AG08395 (cell line): ENCODE measurements at places on chromosomes 13 and 19.

DNA sequence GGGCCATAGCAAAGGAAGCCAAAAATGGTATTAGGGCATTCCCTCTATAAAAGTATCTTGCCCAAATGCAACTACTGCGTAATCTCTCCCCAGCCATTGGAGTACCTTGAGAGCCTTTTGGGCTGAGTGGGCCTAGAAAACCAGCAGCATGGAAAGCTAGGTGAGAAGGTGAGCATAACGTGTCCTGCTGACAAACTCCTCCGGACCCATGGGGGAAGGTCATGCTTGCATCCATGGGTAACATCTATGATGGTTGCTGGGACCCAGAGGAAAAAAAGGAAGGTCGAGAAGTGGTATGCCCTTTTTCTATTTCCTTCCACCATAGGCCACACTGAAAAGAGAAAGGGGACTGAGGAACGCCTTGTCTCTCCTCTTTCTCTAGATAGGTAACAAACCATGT lies 57.4 kb downstream of the ZNF728 start:
- no peak for DNase-seq

GRCh38 chr13:33109271-33109697 lies 93.1 kb downstream of the KL start:
- DNase-seq, result peak; percentile 28

DNA sequence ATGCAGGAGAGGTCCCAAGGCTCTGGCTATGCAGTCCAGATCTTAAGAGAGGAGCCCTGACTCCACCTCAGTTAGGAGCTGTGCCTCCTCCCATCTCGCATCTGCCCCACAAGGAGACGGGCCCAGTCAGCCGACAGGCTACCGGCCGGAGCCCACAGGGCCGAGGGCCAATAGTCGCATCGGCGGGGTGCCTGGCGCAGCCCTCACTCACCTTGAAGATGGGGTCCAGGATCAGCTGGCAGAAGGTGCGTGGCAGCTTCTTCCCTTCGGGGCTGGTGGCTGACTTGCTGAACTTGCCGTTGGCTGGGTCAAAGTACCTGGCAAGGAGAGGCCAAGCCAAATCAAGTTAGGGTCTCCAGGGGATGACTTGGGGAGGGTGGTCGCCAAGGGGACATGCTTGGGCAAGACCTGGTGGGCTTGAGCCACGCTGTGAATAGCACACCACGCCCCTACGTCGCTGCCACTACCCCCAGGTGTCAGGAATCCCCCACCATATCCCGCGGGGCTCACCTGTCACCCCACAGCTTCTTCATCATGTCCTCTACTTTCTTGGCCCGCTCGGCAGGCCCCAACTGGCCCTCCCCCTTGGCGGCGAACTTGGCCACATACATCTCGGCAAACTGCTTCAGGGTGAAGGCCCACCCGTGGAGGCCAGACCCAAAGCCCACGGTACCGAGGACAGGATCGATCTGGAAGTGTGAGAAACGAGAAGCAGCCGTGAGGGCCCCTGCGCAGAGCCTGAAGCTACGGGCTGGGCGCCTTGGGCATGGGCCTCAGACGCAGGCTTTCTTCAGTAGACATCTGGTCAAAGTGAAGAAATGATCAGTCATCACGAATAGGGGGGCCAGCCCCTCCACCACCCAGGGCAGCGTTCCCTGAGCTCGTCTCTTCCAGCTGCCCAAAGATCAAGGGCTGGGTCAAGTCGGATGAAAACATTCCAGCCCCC lies 3.3 kb downstream of the EEF2 start:
- no peak for DNase-seq

DNA sequence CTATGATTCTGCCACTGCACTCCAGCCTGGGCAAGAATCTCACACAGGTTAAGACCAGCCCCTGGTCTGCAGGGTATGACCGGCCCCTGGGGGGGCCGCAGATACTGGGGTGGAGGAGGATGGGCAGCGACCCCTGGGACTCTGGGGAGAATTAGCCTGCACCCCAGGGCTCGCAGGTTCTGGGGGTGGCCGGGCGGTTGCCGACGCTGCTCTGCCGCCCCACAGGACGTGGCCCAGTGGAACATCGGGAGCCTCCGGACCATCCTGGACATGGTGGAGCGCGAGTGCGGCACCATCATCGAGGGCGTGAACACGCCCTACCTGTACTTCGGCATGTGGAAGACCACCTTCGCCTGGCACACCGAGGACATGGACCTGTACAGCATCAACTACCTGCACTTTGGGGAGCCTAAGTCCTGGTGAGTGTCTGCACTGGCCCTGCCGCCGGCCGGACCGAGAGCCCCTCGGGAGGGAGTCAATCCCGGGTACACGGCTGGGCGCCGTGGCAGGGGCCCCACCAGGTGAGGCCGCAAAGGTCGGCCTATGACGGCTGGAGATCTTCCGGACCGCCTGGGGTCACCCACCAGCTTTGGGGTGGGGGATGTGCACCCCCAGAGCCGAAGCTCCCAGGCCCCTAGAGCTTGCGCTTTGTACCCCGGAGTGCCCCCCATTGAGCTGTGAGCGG lies 78.5 kb downstream of the KDM4B start:
- no peak for DNase-seq

DNA sequence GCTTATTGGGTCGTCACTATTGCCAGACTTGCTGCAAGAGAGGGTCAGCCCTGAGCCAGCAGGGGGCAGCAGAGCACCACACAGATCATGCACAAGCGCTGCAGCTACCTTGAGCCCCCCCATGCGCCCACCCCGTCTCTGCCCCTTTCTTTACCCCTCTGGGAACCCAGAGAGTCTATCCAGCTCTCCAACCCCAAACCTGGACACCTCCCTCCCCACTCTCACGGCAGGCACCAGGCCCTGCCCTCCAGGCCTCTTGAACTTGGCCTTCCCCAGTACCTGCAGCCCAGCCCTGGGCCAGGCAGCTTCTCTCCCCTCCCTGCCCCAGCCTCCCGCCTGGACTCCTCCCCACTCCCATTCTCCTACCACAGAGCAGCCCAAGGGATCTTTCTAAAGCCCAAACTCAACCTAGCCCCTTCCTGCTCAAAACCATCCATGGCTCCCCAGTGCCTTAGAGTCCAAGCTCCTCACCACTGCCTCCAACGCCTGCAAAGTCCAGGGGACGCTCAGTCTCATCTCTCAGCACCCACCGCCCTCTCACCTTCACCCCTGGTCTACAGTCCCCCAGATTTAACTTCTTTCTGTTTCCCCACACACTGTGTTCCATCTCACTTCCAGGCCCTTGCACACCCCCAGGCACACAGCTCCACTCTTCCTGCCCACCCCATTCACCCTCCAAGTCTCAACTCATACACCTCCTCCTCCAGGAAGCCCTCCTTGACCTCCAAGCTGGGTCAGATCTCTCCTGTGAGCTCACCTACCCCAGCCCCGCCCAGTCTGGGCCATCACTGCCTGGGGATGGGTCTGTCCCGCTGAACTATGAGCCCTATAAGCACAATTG lies 9.4 kb upstream of the CEACAM16 start:
- DNase-seq, result peak; percentile 69

DNA sequence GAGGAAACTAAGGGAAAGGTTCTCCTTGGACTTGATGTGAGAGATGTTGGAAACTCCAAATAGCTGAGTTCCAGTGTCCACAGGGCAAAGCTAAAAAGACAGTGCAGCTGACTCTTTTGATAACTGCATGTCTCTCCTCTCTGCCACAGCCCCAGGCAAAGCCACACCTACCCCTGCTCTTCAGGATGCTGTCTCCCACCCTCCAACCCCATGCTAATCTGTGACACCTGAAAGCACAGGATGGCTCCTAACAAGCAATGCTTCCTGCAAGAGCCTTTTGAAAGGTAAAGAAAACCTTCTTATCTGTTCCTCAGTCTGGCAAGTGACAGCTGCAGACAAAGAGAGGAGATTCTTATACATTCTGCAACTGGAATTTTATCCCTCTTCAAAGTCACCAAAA lies 14.5 kb downstream of the SLC46A3 start:
- DNase-seq, result no peak

DNA sequence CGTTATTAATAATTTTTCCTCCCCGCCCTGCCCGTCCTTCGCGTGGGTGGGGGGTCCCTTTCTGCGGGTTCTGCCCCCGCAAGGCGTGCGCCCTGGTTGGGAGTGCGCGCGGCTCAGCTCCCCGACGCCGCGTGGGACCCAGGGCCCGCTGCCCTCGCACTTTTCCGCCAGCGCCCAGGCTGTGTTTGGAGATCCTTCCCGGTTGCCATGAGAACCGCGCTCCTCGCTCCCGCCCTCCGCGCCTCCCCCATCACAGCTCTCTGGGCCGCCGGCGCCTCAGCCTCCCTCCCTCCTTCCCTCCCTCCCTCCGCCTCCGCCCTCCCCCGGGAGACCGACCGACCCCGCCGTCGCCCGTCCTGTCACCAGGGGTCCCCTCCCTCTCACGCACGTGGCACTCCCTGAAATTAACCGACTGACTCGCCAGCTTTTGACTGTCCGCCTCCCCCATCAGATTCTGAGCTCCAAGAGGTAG lies 2.4 kb upstream of the SSBP4 start:
- peak; percentile 88 for DNase-seq

GRCh38 chr13:99522298-99522697 lies 21.0 kb downstream of the TM9SF2 start:
- DNase-seq, result peak; percentile 5

DNA sequence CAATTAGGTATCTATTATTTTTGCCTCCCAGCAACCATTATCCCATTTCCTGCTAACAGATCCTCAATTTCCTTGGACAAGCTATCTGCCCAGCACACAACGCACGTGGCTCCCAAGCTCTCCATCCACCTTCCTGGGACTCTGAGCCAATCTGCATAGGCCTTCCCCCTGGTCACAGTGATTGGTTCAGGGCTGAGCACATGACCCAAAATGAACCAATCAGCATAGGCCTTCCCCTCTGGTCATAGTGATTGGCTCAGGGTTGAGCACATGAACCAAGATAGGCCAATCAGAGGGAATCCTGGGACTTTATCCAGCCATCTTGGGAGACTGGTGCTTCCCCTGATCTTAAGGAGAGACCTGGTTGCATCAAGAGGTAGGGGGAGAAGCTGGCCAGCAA lies 5.8 kb downstream of the CPAMD8 start:
- no peak for DNase-seq

GRCh38 chr13:77784515-77784914 lies 87.0 kb downstream of the SLAIN1 start:
- no peak for DNase-seq

- DNase-seq, result peak; percentile 82
Measured at GRCh38 chr13:21657538-21657937, 13.3 kb upstream of the FGF9 start.

DNA sequence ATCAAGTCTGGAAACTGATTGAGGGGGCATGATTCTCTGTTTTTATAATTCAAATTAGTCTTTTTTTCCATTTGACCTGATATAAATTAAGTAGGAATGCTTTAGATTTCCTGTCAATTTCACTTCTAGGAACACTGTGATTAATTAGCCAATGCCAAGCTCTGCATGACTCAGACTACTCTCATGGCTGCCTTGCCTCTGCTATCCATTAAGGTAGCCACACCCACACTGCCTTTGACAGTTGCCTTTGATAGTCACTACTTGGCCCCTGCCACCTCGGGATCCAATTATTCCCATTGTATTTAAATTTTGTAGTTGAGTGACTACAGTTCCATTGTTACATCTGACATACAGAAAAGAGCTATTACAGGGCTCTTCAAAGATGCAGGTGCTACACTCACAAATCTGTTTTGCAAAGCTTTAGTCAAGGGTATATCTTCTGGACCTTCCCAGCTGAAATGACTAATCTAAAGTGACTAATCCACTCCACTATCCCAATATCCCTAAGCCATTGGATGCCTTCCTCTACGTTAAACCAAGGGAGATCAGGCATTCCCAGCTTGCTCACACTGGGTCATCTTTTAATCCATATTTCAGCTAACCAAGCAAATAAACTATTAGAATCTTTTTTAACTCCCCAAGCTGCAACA lies 1193.1 kb upstream of the MIR17HG start:
- no peak for DNase-seq

DNA sequence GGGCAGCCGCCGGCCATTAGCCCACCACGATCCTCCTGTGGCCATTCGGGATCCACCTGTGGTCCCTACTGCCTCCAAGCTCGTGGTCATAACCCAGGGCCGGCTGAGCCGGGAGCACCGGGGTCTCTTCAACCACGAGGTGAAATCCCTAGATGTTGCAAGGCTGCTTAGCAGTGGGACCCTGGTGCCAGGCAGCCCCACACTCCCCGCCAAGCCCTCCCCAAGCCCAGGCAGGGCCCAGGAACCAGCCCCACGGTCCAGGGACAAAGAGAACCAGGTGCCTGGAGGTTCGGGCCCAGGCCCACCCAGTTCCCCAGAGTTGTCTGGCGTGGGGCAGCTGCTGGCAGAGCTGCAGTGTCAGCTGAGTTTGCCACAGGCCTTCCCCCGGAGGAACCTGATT lies 3.4 kb upstream of the TMEM145 start:
- DNase-seq, result no peak

DNA sequence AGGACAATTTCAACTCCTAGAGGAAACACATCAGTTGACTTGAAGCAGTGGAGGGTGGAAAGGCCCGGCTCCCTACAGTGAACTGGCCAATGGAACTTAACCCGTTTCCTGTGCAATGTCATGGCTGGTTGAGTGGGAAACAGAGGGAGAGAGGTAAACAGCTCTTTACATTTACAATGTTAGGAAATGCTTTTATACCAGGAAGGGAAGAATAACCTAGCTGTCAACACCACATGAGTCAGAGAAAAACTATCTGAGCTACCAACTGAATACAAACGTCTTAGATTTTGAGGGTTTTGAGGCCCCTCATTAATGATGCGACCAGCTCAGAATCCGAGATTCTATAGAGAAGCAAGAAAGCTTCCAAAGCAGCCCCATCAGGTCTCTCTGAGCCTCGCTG lies 36.7 kb downstream of the CARD8 start:
- no peak for DNase-seq

GRCh38 chr13:51825165-51825592 lies 19.8 kb downstream of the TMEM272 start:
- no peak for DNase-seq

DNA sequence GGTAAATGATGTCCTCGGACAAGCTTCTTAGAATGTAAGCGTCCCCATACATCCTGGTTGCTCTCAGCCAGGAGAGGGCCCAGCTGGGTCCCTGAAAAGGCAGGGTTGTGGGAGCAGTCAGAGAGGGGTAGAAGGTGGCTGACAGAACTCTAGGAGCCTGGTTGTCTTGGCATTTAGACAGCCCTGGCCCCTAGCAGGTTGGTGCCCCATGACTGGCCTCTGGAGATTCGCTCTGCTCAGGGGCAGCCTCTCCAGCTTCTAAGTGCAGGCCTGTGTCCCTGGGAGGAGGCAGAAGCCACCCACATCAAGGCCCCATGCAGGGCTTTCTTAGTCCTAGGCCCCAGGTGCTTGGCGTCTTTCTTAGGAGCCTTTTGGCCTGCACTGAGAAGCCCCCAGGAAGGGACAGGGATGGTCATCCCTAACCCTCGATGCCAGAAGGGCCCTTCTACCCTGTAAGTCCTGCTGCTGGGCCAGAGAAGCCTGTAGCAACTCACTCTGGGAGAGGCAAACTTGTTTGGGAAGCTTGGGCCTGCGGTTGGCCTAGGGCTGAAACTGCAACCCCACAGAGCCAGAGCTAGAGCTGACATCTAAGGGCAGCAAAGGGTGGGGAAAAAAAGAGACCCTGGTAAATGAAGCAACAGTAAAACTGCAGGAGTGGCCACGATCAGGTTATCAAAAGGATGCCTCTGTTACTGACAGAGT lies 2.8 kb upstream of the CDX2 start:
- no peak for DNase-seq

GRCh38 chr19:7658219-7658686 lies 10.6 kb upstream of the RETN start:
- DNase-seq, result no peak

- no peak for DNase-seq
Measured at GRCh38 chr13:70183041-70183440, 74.8 kb upstream of the KLHL1 start.

- no peak for DNase-seq
Measured at GRCh38 chr19:47729799-47730520, 15.4 kb upstream of the NOP53 start.
